ENCODE measurements at places on chromosomes 2 and 18. TPM values are rescaled to one million over a fixed set of nuclear protein-coding genes. Genes with fewer than 3 reads are reported as not detected.

EMILIN1 gene
- 323 TPM for total RNA-seq

GAREM2 gene
- total RNA-seq: 6.3 TPM

MC2R gene
- total RNA-seq: not detected

AFF3 gene
- 26.4 TPM for total RNA-seq

CPO gene
- 0.32 TPM for total RNA-seq

ALPI gene
- not detected for total RNA-seq

ACKR3 gene
- 132 TPM for total RNA-seq

FAP gene
- 43.2 TPM for total RNA-seq

KYNU gene
- total RNA-seq: 6.9 TPM

RAPGEF4 gene
- 6.2 TPM for total RNA-seq

DYNAP gene
- not detected for total RNA-seq

UGT1A8 gene
- total RNA-seq: not detected

PLA2R1 gene
- total RNA-seq: 13.9 TPM

PPP1R1C gene
- 0.43 TPM for total RNA-seq

RGPD8 gene
- 24.3 TPM for total RNA-seq

TBR1 gene
- total RNA-seq: not detected

SCN2A gene
- 1.4 TPM for total RNA-seq

LBX2 gene
- not detected for total RNA-seq

RNF25 gene
- total RNA-seq: 21.2 TPM

NEU4 gene
- 0.38 TPM for total RNA-seq

EFEMP1 gene
- 476 TPM for total RNA-seq

CHRNG gene
- not detected for total RNA-seq

AOX1 gene
- 212 TPM for total RNA-seq

SERPINB12 gene
- not detected for total RNA-seq

CTAGE1 gene
- not detected for total RNA-seq

NFATC1 gene
- 23.9 TPM for total RNA-seq

KLHL30 gene
- total RNA-seq: 10.7 TPM

TCF23 gene
- total RNA-seq: 10.7 TPM

PROKR1 gene
- total RNA-seq: not detected

Data from posterior vena cava (tissue), 2 donors.